Uterus (tissue), 4 donors: ENCODE measurements at places on chromosomes 3 and 15. TPM values are rescaled to one million over a fixed set of nuclear protein-coding genes. Genes with fewer than 3 reads are reported as not detected.

- no peaks in the 10 kb centered on the region for H3K27me3 ChIP-seq
- no peaks in the 10 kb centered on the region for H3K36me3 ChIP-seq
- no peak for DNase-seq
- no peaks in the 10 kb centered on the region for H3K4me1 ChIP-seq
- H3K27ac ChIP-seq: no peak overlapping the region
Observed at GRCh38 chr15:48795901-48796300, 15.0 kb downstream of the CEP152 start.

DNA sequence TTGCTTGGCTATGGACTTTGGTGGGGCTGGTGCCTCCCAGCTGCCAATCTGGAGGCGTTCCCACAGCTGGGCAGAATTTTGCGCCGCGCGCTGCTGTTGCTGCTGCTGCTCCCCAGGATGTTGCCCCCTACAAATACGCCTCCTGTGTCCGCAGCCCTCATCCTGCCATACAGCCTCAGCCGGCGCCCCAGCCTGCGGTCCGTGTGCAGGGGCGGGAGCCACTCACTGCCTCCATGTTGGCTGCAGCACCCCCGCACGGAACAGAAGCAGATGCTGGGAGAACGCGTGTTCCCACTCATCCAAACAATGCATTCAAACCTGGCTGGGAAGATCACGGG lies 197.7 kb upstream of the MCTP2 start:
- H3K27ac ChIP-seq: peak overlapping the region; percentile 7
- peaks cover 7% of the 10 kb centered on the region for H3K4me1 ChIP-seq
- DNase-seq: no peak
- no peaks in the 10 kb centered on the region for H3K27me3 ChIP-seq
- no peaks in the 10 kb centered on the region for H3K36me3 ChIP-seq

- no peaks in the 10 kb centered on the region for H3K4me1 ChIP-seq
- DNase-seq: no peak
- H3K4me3 ChIP-seq: no peak overlapping the region
- no peaks in the 10 kb centered on the region for H3K36me3 ChIP-seq
- H3K27me3 ChIP-seq: no peaks in the 10 kb centered on the region
Observed at GRCh38 chr3:102736975-102737304, 302.1 kb downstream of the ZPLD1 start.

Gene UNC13C
- total RNA-seq: not detected

GRCh38 chr3:160006282-160007163 lies 17.9 kb downstream of the IL12A start:
- H3K4me1 ChIP-seq: no peaks in the 10 kb centered on the region
- DNase-seq: peak; percentile 31
- H3K4me3 ChIP-seq: no peak overlapping the region

GRCh38 chr3:171156401-171157010 lies 130.0 kb upstream of the SLC2A2 start:
- no peak overlapping the region for H3K27ac ChIP-seq
- no peaks in the 10 kb centered on the region for H3K36me3 ChIP-seq
- H3K4me3 ChIP-seq: no peak overlapping the region

GRCh38 chr3:4995500-4996053 lies 16.3 kb downstream of the BHLHE40 start:
- DNase-seq: no peak
- H3K27me3 ChIP-seq: no peaks in the 10 kb centered on the region
- no peaks in the 10 kb centered on the region for H3K36me3 ChIP-seq
- H3K27ac ChIP-seq: peak overlapping the region; percentile 35

Gene AGBL1
- not detected for total RNA-seq

DNA sequence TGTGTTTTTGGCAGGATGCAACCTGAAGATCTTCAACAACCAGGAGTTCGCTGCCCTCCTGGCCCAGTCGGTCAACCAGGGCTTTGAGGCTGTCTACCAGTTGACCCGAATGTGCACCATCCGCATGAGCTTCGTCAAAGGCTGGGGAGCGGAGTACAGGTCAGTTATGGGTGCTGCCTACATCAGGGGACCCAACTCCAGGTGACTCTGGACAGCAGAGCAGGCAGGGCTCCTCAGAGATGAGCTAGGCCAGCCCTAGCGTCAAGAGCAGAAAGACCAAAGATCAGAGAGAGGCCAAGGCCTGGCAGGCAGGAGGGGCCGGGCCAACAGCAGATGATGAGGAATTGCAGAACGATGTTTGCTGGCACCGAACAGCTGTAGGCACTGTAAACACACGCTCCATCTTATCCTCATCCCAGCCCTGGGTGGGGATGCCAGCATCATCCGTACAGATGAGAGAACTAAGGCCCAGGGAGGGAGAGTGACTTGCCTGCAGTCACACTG lies 67.1 kb downstream of the AAGAB start:
- peaks cover 14% of the 10 kb centered on the region for H3K4me1 ChIP-seq
- peak; percentile 21 for DNase-seq
- peak overlapping the region; percentile 92 for H3K27ac ChIP-seq
- H3K27me3 ChIP-seq: no peaks in the 10 kb centered on the region
- H3K36me3 ChIP-seq: no peaks in the 10 kb centered on the region

Gene LSAMP
- total RNA-seq: 0.26 TPM

Gene SMARCC1
- 23.8 TPM for total RNA-seq

DNA sequence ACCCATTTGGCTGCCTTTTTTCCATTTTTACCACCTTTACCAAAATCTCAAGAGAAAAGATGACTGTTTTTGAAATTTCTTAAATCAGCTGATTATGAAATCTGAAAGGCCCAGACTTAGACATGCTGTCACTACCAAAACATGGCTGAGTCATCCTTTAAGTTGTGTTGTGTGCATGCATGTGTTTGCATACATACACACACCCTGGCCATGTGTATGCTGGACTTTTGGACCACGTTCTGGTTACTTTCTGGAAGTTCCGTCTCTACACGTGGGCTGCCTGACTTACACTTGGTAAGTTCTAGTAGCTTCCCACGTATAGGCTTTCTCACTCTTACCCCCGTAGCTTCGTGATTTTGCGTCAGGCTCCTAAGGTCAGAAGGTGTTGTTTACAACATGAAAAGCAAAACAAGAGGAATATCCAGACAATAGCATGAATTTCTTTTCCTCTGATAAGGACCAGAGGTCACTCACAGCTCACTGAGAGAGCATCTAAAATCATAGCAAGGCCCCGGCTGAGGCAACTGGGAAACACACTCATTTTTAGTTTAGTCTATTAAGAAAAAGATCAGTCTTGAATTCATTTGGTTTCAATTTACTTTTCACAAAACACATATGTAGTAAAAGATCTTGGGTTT lies 62.4 kb downstream of the COL8A1 start:
- H3K4me1 ChIP-seq: no peaks in the 10 kb centered on the region
- H3K36me3 ChIP-seq: no peaks in the 10 kb centered on the region
- no peaks in the 10 kb centered on the region for H3K27me3 ChIP-seq
- no peak overlapping the region for H3K4me3 ChIP-seq
- no peak overlapping the region for H3K27ac ChIP-seq

DNA sequence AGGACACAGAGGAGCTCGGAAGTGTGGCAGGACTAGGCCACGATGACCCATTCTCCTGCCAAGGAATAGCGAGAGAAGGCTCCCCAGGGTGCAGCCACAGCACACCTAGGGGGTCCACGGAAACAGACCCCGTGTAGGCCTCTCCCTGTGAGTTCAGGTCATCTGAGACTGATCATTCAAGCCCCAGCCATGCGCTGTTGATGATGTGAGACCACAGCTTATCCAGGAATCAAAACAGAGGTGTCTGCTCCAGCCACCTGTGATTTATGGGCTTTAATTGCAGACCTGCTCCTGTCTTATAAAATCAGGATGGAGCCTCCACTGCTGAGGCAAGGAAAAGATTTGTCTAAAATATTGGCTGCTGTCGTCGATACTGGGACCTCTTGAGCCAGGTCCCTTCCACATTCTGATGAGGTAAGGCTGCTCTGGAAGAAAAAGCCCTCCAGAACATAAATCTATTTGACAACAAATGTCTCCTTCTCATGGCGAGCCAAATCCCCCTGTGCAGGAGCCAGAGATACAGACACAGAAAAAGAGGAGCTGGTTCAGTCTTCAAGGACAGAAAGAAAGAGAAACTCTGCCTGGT lies 186.7 kb downstream of the TJP1 start:
- no peak overlapping the region for H3K27ac ChIP-seq
- no peaks in the 10 kb centered on the region for H3K36me3 ChIP-seq
- H3K27me3 ChIP-seq: no peaks in the 10 kb centered on the region
- no peaks in the 10 kb centered on the region for H3K4me1 ChIP-seq

- no peaks in the 10 kb centered on the region for H3K27me3 ChIP-seq
- peak; percentile 86 for DNase-seq
- H3K4me3 ChIP-seq: no peak overlapping the region
- no peaks in the 10 kb centered on the region for H3K4me1 ChIP-seq
- no peak overlapping the region for H3K27ac ChIP-seq
Observed at GRCh38 chr15:68775671-68776476, 44.8 kb downstream of the ANP32A start.

GRCh38 chr3:79085171-79085570 lies 682.6 kb downstream of the ROBO1 start:
- H3K27me3 ChIP-seq: no peaks in the 10 kb centered on the region
- no peaks in the 10 kb centered on the region for H3K36me3 ChIP-seq
- no peak overlapping the region for H3K4me3 ChIP-seq
- no peak for DNase-seq

GRCh38 chr3:111801693-111802092 lies 57.4 kb upstream of the PHLDB2 start:
- H3K27me3 ChIP-seq: no peaks in the 10 kb centered on the region
- H3K27ac ChIP-seq: peak overlapping the region; percentile 70
- DNase-seq: no peak
- no peaks in the 10 kb centered on the region for H3K36me3 ChIP-seq
- H3K4me1 ChIP-seq: peaks cover 8% of the 10 kb centered on the region
- H3K4me3 ChIP-seq: no peak overlapping the region

DNA sequence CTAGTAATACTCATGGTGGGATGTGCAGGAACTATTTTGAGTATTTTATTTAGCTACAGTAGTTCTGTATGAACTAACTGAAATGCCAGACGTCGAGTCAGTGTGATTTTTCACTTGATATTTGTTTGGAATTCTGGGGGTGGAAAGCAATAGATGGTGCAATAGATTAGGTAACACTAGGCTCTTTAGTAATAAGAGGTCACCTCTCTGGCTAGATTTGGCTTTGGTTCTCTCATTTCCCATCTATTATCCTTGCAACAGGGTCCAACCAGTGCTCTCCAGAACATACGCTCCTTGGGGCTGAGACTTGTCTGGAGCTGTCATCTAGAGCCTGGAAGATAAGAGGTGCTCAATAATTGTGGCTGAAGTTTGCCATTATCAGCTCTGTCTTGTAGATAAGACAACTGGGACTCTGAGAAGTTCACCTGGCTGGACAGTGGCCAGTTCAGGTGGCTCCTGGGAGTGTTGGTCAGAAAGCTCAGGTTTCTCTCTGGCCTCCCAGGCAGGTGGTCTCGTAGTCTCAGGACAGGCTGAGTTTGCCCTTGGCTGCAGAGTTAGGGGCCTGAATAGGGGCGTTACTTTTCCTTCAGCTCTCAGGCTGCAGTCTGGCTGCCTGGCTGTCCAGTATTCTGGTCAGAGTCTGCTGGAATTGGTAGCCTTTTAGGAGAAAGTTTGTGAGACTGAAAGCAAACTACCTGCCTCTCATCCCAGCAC lies 277.5 kb upstream of the RGMA start:
- no peak for DNase-seq
- no peaks in the 10 kb centered on the region for H3K4me1 ChIP-seq
- no peak overlapping the region for H3K4me3 ChIP-seq
- no peak overlapping the region for H3K27ac ChIP-seq

Gene HYAL1
- total RNA-seq: 27.6 TPM

Gene AHSG
- total RNA-seq: not detected

DNA sequence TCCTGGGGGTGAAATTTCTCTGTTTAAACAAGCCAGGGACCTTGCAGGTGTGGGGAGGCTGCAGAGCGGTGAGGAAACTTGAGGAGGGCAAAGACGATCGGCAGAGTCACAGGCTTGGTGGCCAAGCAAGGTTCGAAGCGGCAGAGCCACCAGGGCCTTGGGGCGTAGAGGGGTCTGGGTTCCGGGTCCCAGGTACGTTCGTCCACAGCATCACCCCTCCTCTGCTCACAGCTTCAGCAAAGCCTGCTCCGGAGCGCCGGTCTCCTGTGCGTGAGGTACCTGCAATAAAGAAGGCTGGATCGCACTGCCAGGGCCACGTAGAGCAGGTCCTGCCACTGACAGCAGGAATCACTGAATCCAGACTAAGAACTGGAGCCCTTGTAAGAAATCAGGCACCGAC lies 66.8 kb upstream of the PCSK6 start:
- no peak for DNase-seq
- no peak overlapping the region for H3K27ac ChIP-seq
- no peaks in the 10 kb centered on the region for H3K27me3 ChIP-seq
- H3K36me3 ChIP-seq: no peaks in the 10 kb centered on the region

DNA sequence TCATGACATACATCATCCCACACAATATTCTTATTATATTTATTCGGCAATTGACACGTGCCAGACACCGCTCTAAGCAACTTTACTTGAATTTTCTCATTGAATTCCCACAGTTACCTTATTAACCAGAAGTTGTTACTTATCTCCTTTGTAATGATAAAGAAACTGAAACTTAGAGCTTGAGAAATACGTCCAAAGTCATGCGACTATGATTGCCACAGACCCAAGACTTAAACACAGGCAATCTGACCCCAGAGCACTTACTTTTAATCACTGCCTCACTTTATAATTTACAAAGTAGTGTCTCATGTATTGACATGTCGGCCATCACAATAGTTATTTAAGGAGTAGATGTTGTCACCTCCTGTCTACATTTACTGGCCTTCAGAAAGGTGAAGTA lies 64.7 kb downstream of the ATP13A4 start:
- no peak overlapping the region for H3K4me3 ChIP-seq
- H3K27ac ChIP-seq: no peak overlapping the region
- H3K4me1 ChIP-seq: no peaks in the 10 kb centered on the region
- DNase-seq: no peak
- H3K36me3 ChIP-seq: no peaks in the 10 kb centered on the region

GRCh38 chr15:33963831-33964664 lies 4.2 kb upstream of the CHRM5 start:
- DNase-seq: no peak
- no peaks in the 10 kb centered on the region for H3K36me3 ChIP-seq
- no peaks in the 10 kb centered on the region for H3K4me1 ChIP-seq
- H3K27me3 ChIP-seq: no peaks in the 10 kb centered on the region
- no peak overlapping the region for H3K4me3 ChIP-seq

DNA sequence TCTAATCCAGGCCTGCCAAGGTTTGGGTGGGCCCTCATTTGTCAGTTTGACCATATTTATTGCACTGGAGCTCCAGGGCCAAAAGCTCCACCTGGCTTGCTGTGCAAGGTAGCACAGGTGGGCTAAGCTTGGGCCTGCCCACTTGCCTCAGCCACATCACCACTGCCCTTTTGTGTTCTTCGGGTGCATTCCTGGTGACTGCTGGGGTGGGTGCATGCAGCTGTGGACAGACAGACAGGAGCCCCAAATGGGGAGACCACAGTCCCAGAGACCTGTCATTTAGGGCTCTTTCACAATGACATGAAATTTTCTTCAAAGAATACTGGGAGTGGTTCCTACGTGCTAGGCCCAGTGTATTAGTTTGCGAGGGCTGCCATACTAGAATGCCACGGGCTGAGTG lies 2.7 kb downstream of the MESP2 start:
- H3K4me3 ChIP-seq: no peak overlapping the region
- H3K36me3 ChIP-seq: no peaks in the 10 kb centered on the region
- no peak for DNase-seq
- no peak overlapping the region for H3K27ac ChIP-seq
- no peaks in the 10 kb centered on the region for H3K27me3 ChIP-seq

Gene GOLGA8G
- not detected for total RNA-seq

- H3K4me1 ChIP-seq: no peaks in the 10 kb centered on the region
- no peak overlapping the region for H3K27ac ChIP-seq
- H3K36me3 ChIP-seq: no peaks in the 10 kb centered on the region
- H3K4me3 ChIP-seq: no peak overlapping the region
- H3K27me3 ChIP-seq: no peaks in the 10 kb centered on the region
- DNase-seq: no peak
Observed at GRCh38 chr3:158911586-158911985, 109.7 kb downstream of the MFSD1 start.
